GM20000 (cell line): ENCODE measurements at places on chromosomes 1 and 21.
A peak's percentile ranks its signal among the peaks of the same experiment; 100 is the strongest.

GRCh38 chr21:14773777-14774345, 227.7 kb upstream of the SAMSN1 start:
- DNase-seq: peak; percentile 22

DNA sequence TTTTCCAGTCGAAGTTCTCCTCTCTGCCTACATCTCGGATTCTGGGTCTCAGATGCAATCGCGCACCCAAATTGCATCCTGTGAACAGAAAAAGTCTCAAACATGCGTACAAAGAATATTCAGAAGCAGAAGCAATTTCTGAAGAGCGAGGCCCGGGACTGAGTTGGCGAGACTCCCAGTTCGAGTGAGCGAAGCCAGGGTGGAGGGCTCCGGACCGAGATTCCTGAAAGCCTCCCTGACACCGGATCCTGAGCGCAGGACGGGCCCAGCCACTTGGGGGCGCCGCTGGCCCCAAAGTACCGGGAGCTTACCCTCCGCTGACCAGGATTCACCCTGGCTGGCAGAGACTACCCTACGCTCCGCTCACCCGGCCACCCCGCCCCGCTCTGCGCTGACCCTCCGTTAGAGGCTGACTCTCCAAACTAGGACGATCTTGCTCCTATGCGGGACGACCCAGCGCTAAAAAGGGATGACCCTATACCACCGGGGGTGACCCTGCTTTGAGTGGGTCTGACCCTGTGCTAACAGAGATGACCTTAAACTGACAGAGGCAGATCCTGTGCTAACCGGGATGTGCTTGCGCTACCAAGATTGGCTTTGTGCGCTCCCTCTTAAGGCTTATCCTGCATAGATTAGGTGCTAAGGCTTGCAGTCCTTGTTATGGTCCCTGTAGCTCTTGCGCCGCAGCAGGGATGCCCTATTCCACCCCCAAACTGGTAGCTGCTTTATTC, 12.1 kb downstream of the FOXD2 start:
- DNase-seq: peak; percentile 41

- DNase-seq: no peak
These were observed at the start of gene CCDC17 for GRCh38 chr1:45623972-45624371. TSS of gene CCDC17 (minus strand) at chr1:45624054. CDS start at chr1:45623909, 145 bp downstream.

GRCh38 chr1:232983817-232984567, 33.6 kb downstream of the NTPCR start:
- DNase-seq: no peak

DNA sequence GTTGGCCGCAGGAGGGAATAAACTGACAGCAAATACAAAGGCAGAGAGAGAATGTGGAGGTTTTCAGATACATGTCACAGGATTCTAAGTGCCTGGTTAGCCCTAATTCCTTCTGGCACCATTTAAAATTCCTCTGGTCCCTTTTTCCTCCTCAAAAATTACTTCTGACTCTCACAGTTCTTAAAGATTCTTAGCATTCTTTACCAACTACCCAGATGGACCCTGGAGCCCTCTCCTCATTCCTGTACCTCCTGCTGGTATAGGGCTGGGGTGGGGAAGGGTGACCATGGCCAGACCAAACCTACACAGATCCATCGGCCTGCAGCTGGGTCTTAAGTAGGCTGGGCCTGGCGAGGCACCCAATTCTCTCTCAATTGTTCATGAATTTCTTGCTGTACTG, 7.2 kb downstream of the MKNK1 start:
- no peak for DNase-seq

DNA sequence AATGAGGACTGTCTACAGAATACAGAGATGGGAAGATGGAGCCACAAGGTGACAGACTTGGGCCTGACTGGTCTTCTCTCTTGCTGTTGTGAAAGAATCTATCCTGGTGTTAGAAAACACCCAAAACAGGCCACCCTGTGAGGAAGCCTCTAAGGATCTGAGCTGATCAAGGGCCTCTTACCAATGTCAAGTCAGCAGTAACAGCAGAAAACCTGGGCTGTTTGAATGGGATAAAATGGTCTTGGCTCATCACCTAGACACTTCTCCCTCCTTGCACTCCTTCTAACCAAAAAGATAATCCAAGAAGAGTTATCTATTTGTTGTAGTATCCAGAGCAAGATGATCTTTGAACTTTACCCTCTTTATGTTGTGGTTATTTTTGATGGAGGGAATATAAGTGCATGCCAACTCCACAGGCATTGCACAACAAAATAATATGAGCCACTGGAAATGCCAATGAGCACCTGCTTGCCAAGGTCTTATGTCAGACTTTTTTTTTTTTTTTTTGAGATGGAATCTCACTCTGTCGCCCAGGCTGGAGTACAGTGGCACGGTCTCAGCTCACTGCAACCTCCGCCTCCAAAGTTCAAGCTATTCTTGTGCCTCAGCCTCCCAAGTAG, 32.8 kb upstream of the ZNF281 start:
- DNase-seq: no peak

- peak; percentile 73 for DNase-seq
These were observed 48.5 kb downstream of the OPRD1 start for GRCh38 chr1:28860332-28861073.

DNA sequence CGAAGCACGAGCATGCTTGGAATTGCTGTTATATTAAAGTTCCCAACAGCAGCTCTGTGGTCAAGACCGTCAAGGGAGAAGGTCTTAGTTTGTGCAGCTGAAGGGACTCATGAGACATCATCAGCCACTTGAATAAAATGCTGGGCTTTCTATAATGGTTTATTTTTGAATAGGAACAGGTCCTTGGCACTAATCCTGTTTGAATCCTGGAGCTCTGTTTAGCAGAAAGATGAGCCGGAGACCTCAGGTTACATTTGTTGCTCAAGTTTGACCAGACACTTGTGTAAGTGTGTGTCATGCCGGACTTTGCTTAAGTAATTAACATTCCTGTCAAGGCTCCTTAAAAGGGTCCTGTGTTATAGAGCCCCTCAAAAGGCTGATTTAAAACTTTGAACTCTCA, 186.5 kb downstream of the ROR1 start:
- DNase-seq: no peak

DNA sequence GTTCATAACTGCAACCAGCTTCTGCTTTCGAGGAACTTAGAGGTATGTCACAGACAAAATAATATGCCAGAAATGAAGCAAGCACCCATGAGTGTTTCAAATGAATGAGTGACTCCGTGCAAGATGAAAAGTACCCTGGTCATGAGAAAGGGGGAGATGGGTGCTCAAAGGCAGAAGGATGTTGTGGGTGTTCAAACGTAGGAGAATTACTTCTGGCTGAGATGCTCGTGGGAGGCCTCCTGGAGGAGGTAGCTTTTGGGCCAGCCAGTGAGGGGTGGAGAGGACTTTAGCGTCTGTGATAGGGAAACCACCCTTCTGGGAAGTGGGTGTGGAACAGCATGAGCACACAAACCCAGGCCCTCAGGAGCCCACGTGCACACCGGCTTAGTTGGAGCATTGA, 113.8 kb downstream of the SYF2 start:
- DNase-seq: no peak

- DNase-seq: no peak
These were observed at the start of gene HSD3B2 for GRCh38 chr1:119414950-119415349. TSS of gene HSD3B2 (plus strand) at chr1:119415150. CDS start at chr1:119415420, 270 bp downstream.

DNA sequence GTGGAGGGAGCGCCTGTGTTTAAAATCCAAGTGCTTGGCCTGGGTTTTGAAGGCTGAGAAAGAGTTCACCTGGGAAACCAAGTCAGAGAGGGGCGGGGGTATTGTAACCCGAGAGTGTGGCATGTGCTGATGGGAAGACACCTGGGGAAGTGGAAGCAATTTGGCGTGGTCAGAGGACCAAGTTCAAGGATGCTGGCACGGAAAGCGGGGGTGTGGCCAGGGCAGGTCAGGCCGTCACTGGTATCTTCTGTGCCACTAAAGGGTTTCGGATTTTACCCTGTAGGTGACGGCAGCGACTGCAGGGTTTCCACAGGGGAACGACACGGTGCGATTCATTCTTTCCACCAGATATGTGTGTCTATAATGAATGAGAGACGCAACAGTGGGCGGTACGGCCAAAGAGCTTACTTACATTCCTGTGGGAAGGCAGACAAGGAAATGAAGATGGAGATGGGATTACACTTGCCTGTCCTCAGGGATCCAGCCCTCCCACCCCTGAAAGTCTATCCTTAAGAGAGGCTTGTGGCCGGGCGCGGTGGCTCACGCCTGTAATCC, 31.3 kb downstream of the CA6 start:
- DNase-seq: no peak

GRCh38 chr1:9651565-9652378, at the start of gene PIK3CD:
TSS of gene PIK3CD (plus strand) at chr1:9651731. CDS start at chr1:9710456, 58,725 bp downstream.
- DNase-seq: peak; percentile 68

- DNase-seq: peak; percentile 80
These were observed 1.4 kb downstream of the KLHL21 start for GRCh38 chr1:6601049-6601922.

- no peak for DNase-seq
These were observed 13.6 kb upstream of the LAMTOR5 start for GRCh38 chr1:110420874-110421793.
